CMK (cell line): ENCODE measurements at places on chromosomes 7 and 10.

GRCh38 chr10:100776671-100777070, 31.3 kb downstream of the PAX2 start:
- DNase-seq, result no peak

GRCh38 chr10:77949167-77949566, 22.6 kb upstream of the DLG5 start:
- no peak for DNase-seq

DNA sequence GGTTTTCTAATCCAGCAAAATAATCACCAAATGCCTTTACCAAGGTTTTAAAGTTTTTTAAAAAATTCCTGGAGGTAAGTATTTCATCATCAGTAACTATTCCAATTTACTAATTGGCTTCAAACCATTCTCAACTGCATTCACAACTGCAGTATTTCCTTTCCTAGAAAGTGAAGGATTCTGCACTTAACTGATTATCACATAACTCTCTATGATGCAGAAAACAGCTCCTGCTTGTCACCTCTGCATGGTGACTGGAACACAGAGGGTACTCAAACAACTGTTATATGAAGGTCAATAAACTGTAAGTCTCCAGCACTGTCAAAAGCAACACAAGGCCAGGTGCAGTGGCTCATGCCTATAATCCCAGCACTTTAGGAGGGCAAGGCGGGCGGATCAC, 42.6 kb downstream of the SRPK2 start:
- no peak for DNase-seq

DNA sequence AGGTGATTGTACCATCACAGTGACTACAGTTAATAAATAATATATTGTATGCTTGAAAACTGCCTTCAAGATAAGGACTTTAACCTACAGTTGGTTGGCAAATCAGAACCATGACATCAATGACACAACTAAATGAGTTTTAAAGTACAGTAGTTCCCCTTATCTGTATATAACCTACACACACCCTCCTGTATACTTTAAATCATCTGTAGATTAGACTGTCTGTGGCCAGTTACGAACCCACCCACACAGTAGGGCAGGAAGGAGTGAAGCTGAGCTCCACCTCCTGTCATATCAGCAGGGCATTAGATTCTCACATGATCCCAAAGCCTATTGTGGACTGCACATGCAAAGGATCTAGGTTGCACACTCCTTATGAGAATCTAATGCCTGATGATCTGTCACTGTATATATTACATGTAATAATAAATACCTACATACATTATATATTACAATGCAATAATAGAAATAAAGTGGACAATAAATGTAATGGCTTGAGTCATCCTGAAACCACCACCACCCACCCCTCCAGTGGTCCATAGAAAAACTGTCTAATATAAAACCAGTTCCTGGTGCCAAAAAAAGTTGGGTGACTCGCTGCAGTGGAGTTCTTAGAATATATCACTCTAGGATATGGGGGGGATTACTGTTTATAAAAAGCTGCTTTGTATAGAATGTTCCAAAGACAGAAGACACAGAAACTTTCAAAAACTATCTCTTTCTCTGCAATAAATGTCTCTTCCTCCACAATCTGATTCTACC, 5.6 kb downstream of the TPK1 start:
- no peak for DNase-seq

- no peak for DNase-seq
These were observed 8.8 kb downstream of the AKAP9 start for GRCh38 chr7:91949221-91950009.
